ENCODE measurements at places on chromosomes 4 and X.

GRCh38 chr4:169571435-169571834, 40.9 kb downstream of the NEK1 start:
- no peak for DNase-seq

- DNase-seq: no peak
These were observed 28.7 kb upstream of the HPGDS start for GRCh38 chr4:94371290-94371689.

DNA sequence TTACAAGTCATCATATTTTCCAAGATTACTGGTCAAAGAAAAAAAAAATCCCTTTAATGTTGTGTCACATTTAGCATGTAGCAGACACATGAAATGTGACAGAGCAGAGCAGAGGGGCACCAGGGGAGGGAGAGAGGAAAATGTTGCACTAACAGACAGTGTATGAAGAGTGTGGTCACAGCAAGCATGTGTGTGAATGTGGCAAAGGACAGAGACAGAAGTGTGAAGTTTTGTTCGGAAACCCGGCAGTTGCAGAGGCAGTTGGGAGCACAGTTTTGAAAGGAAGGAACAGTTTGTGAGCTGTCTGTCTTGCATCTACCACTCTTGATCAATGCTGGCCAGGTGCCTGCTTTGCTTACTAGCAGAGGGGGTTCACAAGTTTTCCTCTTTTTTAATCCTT, 83.9 kb upstream of the MAP3K15 start:
- no peak for DNase-seq

DNA sequence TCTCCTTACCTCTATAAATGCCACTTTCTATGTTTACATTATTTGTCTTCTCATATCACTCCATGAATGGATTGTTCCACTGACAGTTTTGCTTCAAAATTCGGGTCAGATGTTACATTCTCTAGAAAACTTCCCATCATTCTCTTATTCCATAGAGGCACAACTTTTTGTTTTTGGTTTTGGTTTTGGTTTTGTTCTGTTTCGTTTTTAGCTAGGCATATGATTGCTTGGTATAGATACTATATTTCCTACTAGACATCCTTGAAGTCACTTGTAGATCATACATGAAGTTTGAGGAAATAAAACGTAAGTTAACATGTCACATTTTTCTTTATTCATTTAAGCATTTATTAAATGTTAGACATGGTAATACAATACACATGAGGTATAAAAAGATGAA, 961.0 kb downstream of the PCDH18 start:
- DNase-seq: no peak

- no peak for DNase-seq
These were observed 3.5 kb downstream of the GUCY1B1 start for GRCh38 chr4:155762334-155762733.

- DNase-seq: no peak
These were observed 107.2 kb downstream of the ANAPC4 start for GRCh38 chr4:25484243-25484721.

DNA sequence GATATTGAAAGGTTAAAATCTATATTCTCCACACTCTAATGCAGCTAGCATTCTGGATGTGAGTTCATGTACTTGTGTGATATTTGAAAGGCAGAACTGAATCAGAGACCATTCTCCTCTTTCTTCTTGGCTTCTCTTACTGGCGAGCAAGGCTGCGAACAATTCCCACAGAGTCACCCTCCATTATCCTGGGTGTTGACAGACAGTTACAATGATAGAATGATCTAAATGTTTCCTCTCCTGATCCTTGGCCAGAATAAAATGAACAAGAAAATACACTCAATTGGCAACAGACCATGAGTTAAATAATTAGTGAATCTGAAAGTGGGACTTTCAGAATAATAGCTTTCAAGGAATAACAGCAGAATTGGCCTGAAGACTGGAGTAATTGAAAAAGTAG, 342.8 kb downstream of the RAPGEF2 start:
- DNase-seq: no peak

- DNase-seq: no peak
These were observed 178.3 kb downstream of the TMA16 start for GRCh38 chr4:163672751-163673150.

- no peak for DNase-seq
These were observed 446.3 kb upstream of the GNPDA2 start for GRCh38 chr4:45172636-45173035.

- no peak for DNase-seq
These were observed 351.6 kb downstream of the NLGN4X start for GRCh38 chrX:5876984-5877596.

GRCh38 chrX:77085372-77085771, 361.8 kb upstream of the FGF16 start:
- no peak for DNase-seq

- DNase-seq: no peak
These were observed 64.0 kb upstream of the PGM2 start for GRCh38 chr4:37762294-37762990.

DNA sequence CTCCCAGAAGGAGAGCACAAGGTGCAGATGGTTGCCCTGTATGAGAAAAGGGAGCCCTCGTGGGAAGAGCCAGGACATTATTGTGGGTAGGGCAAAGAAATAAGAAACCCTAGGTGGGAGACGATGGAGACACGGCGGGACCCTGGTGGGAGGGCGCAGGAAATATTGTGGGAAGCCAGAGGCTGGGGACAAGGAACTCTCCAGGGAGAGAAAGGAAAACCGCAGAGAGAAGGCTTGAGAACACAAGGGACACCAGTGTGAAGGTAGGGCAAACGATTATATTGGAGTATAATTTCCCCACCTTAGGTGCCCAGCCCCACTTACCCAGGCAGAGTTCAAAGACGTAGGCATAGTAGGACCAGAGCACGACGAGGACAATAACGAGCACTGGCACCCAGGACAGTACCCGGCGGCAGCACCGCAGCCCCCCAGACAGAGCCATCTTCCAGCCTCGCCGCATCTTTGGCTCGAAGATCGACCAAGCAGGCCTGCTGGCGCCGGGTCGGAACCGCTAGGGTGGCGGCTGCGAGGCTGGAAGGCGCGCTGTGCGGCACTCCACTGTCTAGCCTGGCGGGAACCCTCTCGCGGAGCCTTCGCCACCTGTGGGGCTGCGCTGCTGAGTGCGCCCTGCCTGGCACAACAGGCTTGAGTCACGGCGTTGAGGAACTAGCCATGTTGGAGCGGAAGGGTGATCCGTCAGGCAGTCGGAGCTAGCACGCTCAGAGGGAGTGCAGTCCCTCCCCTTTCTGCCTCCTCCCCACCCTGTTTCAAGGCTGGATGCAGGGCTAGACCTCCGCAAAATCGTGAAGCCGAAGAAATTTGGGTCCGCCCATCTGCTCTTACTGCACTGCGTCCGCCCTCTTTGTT, at the start of gene ZDHHC15:
Gene ZDHHC15, minus strand, starts transcription at position 473 of the 867 bp plus-strand sequence. Its CDS starts 13 bp downstream, at position 460.
- peak; percentile 42 for DNase-seq

- DNase-seq: no peak
These were observed 1.5 kb downstream of the PPID start for GRCh38 chr4:158721680-158722079.

DNA sequence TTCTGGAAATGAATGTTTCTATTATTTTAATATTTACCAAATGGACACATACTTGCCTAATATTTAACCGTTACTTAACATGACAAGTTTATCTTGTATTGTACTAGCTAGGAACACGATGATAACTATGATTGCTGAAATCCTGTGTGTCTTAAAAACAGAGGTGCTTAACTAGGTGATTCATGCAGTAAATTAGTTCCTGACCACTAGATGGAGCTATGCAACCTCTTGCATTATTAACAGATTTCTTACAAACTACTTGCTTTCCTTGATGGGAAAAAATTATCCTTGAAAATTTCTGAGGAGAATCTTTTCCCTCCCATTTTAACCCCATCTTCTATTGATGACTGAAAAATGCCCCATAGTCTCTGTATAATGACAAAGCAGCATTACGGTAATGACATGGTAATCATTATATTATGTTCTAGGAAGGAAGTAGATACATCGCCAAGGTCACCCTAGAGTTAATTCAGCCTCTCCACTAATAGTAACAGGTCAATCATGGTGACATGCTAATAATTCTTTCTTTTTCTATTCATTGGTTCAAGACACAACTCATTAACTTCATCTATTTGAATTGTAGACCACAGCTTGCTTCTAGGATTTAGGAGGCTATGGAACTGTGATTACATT, 844.2 kb downstream of the RAPGEF2 start:
- no peak for DNase-seq

DNA sequence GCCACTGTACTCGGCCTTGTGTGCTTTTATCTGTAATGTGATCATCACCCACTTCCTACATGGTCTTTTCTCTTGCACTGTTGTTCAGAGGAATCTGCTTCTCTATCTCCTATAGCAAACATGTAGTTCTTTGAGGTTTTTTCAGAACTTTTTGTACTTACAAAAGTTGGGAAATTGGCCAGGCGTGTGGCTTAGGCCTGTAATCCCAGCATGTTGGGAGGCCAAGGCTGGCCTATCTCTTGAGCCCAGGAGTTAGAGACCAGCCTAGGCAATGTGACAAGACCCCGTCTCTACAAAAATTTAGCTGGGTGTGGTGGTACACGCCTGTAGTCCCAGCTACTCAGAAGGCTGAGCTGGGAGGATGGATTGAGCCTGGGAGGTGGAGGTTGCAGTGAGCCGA, 30.4 kb downstream of the TAF1 start:
- no peak for DNase-seq

DNA sequence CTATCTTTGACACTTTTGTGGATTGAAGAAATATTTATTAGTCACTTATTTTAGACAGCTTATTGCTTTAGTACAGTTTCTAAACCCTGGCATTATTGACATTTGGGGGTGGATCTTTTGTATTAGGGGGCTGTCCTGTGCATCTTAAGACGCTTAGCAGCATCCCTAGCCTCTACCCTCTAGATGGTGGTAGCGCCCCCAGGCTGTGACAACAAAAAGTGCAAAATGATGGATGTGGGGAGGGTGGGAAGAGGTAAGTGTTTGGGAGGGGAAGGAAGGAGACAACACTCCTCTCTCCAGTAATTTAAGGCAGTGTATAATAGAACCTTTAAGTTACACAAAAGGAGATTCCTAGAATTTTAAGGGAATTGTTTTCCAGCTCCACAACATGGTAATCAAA, 1210.6 kb downstream of the C4orf33 start:
- DNase-seq: no peak

DNA sequence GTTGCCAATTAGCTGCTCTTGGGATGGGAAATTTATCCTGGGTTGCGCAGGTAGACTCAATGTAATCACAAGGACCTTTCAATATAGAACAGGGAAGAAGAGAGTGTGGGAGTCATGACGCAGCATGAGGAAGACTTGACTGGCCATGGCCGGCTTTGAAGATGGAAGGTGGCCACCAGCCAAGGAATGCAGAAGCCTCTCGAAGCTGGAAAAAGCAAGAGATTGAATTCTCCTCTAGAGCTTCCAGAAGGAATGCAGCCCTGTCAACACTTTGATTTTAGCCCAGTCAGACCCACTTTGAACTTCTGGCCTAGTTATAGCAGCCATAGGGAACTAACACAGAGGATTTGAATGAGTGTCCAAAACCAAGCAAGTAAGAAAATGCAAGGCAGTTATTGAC, 14.7 kb upstream of the SH3KBP1 start:
- DNase-seq: no peak

GRCh38 chrX:2609431-2610238, 81.5 kb upstream of the CD99 start:
- DNase-seq: peak; percentile 15

GRCh38 chr4:81257021-81257420, 42.0 kb upstream of the PRKG2 start:
- no peak for DNase-seq

Measured in activated CD8-positive, alpha-beta memory T cell treated with anti-CD3 and anti-CD28 coated beads, Interleukin-2, amount 10 ng/mL, durations not matched to agents 7 days and 5 days (primary cell).